Epithelial cell of esophagus (primary cell): ENCODE measurements at places on chromosomes 12 and 14.

DNA sequence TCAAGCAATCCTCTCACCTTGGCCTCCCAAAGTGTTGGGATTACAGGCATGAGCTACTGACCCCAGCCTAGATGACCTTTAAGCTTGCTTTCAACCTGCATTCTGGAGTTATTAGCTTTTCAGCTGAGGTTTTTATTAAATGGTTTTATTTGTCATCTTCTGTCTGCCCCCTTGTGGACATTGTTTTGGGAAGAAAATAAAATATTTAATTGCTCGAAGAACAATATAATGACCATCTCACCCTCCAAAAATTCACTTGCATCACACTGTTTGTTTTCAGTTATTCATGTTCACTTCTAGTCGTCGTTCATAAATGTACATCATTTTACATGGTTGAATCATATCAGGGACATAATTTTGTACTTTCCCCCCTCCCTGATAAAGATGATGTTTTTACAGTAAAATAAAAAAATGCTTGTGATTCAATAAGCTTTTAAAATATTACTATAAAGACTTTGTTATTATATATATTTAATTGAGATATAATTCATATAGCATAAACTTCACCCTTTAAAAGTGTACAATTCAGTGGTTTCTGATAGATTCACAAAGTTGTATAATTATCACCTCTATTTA, 10.1 kb upstream of the SPATS2 start:
- peak; percentile 61 for DNase-seq

DNA sequence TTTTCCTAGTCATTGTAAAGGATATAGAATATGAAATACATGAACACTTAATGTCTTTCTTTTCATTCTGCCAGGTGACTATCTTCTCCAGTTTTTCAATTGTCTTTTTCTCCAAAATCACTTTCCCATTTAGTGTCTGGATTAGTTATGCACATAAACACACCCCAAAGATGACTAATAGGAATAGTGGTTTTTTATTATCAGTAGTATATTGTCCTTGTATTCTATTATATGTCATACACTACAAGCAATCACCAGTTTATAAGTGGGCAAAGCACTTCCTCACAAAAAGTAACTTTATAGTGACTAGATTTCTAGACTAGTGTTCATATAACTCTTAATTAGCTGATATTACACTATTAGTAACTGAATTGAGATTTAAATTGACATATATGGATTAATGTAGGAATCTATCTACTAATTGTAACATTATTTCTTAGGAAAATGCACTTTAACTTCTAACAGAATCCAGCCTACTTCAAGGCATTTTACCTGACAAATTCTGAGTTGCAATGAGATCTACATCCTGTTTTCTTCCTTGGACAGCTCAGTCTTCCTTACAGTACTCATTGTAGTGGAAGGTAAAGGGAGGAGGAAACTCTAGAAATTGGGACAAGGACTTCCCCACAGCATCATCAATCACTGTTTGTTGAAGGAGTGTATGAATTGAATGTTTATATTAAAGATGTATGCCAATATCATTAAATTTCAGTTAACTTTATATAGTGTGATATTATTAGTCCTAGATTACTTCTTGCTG, 186.1 kb upstream of the GARIN2 start:
- no peak for DNase-seq

- no peak for DNase-seq
These were observed 7.0 kb downstream of the PPP1R12A start for GRCh38 chr12:79927772-79928474.

- DNase-seq = peak; percentile 67
These were observed 81.4 kb upstream of the FERMT2 start for GRCh38 chr14:53032161-53032803.

GRCh38 chr12:67275380-67275913, 6.3 kb downstream of the CAND1 start:
- DNase-seq = peak; percentile 50

DNA sequence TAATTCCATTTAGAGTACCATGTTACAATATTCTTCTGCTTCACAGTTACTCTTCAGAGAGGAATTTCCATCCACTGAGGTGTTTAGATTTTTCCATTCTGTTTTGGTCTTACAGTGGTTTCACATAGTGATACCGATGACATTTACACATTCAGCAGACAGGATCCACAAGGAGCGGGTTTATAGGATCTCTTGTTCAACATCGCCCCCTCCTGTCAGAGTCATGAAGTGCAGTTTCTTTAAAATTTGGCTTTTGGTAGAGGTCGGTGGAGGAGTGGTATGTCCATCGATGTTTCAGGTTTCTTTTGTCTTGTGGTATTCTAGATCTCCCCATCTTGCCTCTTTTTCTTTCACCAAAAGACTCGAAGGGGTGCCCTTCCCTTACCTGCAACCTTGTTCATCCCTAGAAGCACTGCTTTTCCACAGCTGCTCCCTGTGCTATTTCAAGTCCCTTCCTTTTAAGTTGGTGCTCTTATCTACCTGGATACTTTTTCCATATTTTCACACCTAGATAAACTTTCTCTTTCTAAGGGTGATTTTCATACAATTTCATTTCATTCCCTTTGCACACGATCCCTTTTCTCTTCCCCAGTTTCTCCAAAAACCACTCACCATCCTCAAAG, 181.3 kb downstream of the ITPR2 start:
- peak; percentile 69 for DNase-seq

DNA sequence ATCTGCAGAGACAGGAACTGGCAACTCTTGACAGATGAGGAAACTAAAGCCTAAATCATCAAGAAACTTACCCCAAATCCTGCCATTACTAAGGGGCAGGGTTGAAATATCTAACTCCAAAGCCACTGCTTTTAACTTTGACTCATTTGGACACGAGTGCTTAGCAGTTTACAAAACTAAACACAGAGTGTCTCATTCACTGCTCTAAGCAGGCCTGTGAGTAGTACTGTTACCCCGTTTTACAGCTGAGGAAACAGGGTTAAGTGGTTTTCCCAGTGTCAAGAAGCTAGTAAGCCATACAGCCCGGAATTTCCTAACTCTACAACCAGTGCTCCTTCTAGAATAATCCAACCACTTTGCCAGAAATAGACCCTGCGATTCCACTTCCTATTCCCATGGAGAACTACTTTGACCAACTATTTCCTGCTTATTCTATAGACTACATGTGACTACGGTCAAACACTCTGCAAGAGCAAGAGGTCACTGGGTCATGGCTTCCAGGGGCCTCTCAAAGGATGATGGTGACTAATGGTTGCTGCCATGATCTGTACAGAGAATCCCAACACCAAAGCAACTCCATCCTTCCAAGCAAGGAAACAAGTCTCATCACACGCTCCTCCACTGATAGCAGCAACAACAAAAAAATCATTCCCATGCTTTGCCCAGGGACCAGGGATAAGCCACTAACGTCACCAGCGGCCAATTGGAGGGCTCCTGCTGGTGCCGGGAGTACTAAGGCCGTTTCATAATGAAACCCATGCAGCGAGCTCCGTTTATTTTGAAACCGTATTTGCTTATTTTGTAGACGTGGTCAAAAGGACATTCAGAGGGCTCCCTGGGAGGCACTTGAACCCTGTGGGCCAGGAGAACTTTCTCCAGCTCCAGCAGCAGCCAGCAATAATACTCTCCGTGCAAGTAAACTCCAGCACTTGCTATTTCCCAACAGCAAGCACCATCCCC, 56.3 kb downstream of the NUAK1 start:
- DNase-seq = no peak

GRCh38 chr14:100083706-100084105, 18.5 kb downstream of the EVL start:
- DNase-seq = peak; percentile 95

GRCh38 chr14:66081594-66082376, 404.4 kb upstream of the CCDC196 start:
- no peak for DNase-seq

DNA sequence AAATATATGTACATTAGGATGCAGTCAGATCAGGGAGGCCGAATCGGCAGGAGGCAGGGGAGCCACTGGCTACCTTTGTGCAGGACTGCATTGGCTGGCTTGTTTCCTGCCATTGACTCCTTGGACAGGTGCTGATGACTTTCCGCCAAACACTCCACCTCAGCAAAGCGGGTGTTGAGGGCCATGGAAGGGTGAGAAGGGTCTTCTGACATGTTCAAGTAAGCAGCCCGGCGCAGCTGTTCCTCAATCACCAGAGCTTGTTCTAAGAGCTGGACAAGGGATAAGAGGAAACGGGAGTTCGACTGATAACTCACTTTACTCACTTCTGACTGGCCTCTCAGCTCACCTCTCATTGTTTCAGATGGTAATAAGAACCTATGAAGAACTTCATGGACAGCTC, 4.9 kb upstream of the NOP2 start:
- no peak for DNase-seq

DNA sequence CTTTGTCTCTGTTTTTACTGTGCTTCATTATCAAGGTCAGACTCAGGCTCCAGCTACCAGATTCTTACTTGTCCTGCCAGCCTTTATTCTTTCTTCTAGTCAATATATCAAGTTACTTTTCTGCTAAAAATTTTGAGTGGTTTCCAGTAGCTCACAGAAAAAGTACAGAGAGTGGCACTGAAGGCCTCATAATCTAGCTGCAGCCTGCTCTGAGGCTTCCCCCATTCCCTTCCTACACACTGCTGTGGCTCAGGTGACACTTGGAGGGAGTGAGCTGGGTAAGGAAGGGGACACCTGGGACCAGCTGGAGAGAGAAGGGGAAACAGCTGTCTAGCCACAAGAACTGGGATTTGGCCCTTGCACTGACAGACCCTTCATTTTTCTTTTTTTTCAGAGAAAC, 25.4 kb downstream of the TTC6 start:
- DNase-seq = no peak

DNA sequence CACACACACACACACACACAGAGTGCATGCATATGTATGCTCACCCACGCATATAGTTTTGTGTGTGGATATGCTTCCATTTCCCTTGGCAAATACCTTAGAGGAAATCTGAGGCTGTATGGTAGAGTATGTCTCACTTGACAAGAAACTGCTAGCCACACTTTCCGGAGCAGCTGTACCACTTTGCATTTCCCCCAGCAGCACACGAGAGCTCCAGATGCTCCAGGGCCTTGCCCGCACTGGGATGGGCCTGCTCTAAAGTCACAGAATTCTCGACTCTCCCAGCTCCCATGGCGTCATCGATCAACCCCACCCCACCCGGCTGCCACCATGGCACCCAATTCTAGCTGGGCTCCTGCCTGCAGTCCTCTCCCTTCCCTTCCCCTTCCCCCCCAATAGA, 21.9 kb downstream of the CLMN start:
- no peak for DNase-seq

- DNase-seq = no peak
These were observed 33.3 kb downstream of the KIAA0586 start for GRCh38 chr14:58460772-58461171.

GRCh38 chr12:32549675-32550079, 129.4 kb upstream of the DNM1L start:
- no peak for DNase-seq

DNA sequence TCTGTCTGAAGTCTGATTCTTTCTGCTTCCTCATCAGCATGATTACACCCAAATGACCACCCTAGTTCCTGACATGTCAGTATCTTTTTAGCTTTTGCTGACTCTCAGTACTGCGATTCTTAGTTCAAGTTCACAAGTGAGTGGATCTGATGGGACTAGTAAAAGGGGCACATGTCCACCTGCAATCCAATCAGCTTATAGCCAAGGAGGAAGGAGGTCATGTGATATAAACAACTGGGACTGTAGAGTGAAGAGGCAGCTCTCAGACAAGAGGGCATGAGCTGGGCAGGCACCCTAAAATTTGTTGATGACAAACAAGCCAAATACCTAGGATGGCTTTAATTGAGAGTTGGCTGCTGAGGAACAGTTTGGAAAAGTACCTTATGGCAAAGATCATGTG, 68.1 kb upstream of the OTOGL start:
- no peak for DNase-seq

- DNase-seq = no peak
These were observed 152.5 kb downstream of the PTPRO start for GRCh38 chr12:15474766-15475165.

DNA sequence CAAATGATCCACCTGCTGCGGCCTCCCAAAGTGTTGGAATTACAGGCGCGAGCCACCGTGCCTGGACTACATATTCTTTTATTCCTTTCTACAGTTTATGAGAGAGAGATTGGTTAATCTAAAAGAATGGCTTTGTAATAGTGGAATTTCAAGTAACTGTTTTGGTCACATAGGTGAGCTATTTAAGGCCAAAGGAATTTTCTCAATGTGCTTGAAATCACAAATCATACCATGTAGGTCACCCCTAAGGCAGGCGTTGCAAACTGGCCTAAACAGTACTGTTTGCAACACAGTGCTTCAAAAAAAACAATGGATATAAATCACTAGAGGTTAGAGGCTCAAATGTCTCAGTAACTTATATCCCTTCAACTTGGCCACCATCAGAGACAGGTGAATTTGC, 103.7 kb upstream of the PTPRR start:
- DNase-seq = no peak

DNA sequence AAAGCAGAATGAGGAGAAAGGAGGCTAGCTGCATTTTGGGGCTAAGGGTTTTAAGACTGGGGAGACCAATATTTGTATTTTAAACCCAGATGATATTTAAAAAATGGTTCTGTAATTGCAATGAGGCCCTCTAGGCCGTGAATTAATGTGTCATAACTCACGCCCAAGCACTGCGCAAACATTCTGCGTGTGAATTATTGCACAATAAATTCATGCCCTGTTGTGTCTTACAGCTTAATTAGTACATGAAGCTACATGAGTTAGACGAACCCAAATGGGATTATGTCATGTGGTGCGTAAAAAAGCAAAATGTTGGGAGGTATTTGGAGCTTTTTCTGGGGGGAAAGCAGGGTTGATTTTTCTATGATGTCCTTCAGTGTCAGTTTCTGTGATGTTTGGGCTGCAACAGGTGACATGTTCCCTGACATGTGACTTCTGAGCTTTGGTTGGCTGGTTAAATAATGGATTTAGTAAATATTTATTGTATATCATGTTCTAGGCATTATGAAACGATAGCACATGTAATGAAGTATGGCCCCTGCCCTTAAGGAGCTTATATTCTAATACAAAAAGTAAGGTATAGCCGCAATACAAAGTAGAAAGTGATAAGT, 30.4 kb upstream of the CISTR start:
- DNase-seq = peak; percentile 30

GRCh38 chr12:12946686-12947355, 5.1 kb downstream of the GPRC5D start:
- DNase-seq = no peak
